Caudate nucleus (tissue), 63 donors: ENCODE measurements at places on chromosomes 2 and 18.

DNA sequence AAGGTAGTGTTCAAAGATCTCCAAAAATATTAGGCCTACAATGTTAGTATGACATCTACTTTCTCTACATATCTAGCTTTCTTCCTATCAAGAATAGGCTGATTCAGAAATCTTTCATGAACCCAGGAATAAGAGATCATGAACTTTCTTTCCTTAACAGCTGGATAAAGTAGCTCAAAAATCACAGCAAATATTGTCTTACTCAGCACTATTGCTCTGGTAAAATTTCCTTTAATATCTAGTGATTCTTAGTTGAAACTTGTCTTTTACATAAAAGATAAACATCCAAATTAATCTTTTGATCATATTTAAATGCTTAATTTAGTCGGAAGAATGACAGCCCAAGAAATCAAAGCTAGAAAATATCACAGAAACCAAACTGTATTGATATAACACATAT is 131.9 kb downstream of the NOL4 start:
- no peak for DNase-seq

- no peak for DNase-seq
Observed at GRCh38 chr2:42851186-42851585, 58.8 kb upstream of the HAAO start.

- DNase-seq, result no peak
Observed at GRCh38 chr18:5490753-5491480, 52.9 kb downstream of the EPB41L3 start.

GRCh38 chr18:58135701-58136331 is 91.8 kb downstream of the NEDD4L start:
- DNase-seq, result peak; percentile 49

- DNase-seq, result no peak
Observed at GRCh38 chr2:57539761-57540160, 506.8 kb upstream of the VRK2 start.

DNA sequence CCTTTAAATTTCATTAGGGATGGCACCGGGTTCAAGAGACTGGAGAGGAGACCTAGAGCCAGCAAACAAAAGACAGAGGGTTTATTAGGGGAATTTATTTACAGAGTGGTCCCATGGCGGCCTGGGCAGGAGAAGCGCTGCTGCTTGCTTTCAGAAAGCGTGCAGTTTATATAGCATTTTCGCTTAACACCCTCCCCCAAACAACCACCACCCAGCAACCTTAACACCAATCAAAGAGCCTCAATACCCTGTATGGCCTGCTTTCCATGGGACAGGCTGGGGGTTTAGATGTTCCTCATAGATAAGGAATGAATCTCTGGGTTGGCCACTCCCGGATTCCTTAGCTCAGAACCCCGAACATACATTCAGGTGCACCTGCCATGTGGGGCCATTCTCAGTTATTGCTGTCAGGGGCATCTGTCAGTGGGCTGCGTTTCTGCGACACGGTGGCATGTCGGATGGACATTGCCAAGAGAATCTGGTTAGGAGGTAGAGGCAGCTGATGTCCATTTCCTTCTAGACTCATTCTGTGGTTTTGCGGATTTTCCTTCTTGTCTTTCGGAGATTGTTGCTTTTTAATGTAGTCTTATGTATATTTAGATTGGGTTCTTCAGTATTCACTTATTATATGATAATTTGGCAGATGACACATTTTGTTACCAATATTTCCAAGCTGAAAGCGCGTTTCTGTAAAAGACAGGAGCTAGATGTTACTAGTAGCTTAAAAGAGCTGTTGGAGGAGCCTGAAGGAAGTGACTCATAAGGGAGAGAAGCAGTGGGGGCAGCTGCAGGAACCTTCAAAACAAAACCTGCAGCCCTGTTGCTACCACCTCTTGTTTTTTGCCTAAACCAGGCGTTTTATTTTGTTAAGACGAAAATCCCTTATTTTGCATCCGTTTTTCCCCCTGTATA is 7.2 kb downstream of the AGAP1 start:
- DNase-seq, result no peak

GRCh38 chr2:193776988-193777387 is 1582.3 kb upstream of the TMEFF2 start:
- no peak for DNase-seq

- DNase-seq, result no peak
Observed at GRCh38 chr2:123688231-123688940, 336.7 kb upstream of the CNTNAP5 start.

DNA sequence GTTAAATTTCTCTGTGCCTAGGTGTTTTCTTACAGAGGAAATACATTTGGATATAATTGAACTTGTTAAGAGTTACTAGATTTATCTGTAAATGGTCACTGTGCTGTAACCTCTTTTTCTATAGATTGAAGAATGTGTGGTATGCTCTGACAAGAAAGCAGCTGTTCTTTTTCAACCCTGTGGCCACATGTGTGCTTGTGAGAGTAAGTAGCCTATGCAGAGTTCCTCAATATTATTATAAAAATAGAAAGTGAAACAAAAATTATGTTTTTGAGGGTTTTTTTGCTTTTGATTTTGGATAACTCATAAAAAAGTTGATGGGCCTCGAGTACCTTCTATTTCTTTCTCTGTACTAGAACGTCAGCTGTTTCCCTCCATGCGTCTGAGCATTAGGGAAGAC is 112.4 kb downstream of the MIB1 start:
- DNase-seq, result no peak

- no peak for DNase-seq
Observed at GRCh38 chr2:6917761-6918421, 679 bp downstream of the RNF144A start.

DNA sequence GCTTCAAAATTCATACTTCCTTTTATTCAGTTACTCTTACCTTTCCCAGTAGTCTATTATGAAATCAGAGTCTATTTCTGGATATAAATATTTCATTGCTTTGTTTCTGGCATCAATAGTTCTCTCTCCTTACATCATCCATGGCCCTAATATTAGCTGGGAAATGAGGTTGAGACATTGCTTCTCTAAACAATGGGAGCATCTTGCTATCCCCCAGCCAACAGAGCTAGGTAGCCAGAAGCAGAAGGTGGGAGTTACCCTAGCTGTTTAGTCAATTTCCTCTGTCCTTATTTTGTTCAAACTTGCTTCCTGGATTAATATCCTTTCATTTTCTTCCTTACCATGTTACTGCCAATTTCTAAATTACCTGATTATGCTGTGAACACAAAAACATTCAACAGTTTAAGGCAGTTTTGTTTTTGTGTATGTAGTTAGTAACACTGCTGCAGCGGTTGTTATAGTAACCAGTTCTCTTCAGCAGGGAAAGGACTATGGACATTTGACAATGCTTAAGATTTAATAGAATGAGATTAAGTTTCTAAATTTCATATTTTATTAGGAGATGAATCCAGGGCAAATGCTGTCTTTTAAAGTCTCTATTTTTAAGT is 160.5 kb upstream of the KCNJ3 start:
- DNase-seq, result no peak

DNA sequence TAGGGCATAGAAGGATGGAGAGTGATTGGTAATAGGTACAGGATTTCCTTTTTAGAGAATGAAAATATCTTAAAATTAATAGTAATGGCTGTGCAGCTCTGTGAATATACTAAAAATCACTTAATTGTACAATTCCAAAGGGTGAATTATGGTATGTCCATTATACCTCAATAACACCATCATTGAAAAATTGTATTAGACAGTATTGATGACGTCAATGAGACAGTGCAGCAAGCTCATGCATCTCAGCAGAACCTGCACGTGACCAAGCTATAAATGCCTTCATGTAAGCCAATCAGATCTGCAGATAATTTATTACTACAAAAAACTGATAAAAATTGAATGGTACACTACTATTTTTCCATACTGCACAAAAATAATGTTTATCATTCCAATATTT is 354.4 kb upstream of the CDH19 start:
- no peak for DNase-seq

- DNase-seq, result no peak
Observed at GRCh38 chr2:3588084-3588483, 6.8 kb upstream of the COLEC11 start.

DNA sequence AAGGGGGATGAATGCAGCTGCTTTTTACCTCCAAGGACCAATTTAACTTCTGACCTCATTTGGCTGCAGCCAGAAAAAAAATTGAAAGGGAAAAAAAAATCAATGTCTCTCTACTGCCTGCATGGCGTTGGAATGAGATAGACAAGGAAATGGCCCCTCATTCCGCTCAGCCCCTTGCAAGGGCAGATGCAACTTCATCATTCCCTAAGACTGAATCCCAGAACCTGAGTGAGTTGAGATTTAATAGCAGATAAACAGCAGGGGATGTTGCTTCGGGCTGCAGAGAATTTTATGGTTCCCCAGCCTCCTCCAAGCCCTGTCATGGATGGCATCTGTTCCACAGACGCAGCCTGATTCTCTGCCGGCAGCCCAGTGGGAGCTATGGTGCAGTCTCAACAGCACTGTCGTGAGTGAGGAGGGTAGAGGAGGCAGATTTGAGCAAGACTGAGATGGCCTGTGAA is 49.0 kb downstream of the CAPN13 start:
- no peak for DNase-seq

DNA sequence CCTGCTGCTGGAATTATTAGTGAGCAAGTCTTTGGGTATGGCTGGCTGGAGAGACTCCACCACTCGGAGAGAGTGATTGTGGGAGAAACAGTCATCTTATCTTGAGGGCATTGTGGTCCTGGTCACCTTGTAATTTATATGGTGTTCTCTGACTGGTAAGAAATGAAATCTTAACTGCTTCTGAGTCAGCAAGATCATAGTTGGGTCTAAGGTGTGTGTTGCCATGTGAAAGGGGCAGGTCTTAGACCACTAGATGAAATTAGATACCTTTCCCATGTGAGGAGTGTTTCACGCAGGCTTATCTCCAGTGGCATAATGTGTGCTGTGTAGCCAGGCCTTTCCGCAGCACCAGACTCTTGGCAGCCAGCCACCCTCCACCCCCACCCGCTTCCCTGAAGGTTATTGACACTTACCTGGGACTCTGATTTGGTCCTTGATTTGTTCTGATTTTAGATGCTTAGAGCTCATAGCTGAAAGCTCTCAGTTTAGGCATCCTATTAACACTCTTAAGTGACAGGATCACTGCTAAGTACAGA is 7.7 kb downstream of the MAPRE3 start:
- no peak for DNase-seq

- DNase-seq, result no peak
Observed at GRCh38 chr18:2902327-2902726, 55.5 kb downstream of the EMILIN2 start.

DNA sequence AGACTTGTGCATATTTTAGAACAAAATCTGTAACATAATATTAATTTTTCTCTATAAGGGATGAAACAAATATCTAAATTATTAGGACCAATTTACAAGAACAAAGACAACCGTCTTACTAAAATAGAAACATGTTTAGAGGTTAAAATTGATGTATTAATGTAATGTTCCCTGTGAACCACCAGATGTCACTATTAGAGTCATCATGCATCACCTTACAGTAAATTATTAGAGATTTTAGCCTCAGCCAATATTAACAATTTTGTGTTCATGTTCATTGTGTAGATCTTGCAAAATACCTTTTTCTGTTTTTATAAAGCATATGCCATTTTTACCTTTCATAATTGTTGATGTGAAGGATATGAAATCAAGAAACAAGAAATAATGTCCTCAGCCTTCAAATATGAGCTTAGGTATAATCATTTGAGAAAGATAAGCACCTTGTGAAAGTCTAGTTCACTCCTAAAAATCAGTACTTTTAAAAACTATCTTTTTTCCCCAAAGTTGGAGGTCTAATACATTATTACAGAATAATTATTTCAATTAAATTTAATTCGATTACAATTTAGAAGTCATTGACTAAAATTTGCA is 344.3 kb upstream of the KCNH7 start:
- no peak for DNase-seq

DNA sequence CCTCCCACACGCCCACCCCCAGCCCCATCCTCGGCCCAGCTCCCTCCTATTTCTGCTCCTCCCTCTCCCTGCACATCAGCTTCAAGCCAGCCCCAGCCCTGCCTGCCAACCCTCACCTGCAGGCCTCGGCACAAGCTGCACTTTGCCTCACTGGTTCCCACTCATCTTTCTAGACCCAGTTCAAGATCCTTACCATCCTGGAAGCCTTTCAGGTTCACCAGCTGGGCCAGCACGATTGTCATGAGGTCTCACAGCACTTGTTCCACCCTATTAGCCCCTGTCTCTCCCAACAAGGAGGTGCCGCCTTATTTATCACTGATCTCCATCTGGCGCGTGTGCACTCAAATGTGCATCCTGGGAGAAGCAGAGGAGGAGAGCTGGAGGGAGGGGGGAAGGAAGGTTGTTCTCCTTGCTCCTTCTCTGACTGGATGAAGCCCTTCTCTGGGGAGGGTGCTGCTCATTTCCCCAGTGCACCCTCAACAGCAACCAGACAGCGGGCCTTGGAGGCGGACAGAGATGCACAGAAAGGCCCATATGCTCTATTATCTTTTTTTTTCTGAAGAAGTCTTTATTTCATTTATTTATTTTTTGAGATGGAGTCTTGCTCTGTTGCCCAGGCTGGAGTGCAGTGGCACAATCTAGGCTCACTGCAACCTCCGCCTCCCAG is 15.5 kb upstream of the BIN1 start:
- no peak for DNase-seq

DNA sequence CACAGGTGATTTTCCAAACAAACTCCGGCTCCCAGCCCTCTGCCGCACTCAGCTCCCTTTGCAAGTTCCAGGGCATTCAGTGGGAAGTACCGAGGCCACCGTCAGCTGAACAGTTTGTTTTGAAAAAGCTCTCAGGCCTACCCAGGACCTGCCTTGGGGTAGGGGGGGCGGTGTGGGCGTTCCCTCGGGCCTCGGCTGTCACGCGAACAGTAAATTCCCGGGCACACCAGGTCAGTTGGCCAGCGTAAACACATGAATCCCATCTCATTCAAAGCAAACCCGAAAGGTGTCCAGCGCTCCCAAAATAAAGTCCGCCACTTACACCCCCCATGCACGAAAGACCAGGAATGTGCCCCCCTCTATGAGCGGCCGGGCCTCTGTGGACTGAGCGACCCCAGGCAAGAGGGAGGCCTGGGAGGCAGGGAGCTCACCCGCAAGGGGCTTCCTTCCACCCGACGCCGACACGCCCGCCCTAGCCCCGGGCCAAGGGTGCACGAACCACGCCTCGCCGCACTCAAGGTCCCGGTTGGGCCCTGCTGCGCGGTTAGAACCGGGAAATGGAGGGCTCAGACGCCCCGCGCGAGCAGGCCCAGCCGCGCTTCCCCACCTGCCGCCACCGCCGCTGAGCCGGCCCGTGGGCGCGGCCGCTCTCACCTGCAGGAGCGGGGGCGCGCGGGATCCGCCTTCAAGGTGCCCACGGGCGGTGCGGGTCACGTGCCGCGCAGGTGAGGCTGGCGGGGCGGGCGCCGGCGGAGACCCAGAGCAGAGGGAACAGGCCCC is at the start of gene WDSUB1:
TSS of gene WDSUB1 (minus strand) at position 775 of the 780 bp plus-strand sequence. CDS start 3,634 bp downstream, outside the sequence.
- DNase-seq, result peak; percentile 36

DNA sequence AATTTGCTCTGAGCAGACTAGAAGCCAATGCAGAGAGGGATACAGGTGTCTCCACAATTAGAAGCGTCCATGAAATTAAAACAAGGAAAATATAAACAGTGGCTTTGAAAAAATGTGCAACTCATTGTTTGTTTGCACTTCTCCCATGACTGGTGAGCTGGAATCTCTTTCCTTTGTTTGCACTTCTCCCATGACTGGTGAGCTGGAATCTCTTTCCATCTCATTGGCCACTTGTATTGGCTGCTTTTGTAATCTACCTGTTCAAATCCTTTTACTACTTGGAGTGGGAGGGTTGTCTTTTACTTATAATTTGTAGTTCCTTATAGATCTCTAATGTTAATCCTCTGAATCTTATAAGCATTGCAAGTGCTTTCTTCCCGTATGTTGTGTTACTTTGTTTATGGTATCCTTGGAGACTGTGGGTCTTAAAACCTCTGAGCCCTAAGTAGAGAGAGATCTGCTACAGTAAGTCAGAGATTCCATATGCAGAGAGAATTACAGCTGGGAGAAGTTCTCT is 94.1 kb downstream of the RTN4 start:
- no peak for DNase-seq
